Stimulated activated memory B cell treated with anti-CD40 and anti-IgM and Interleukin-4, amounts not matched to agents 10 μg/mL and 1 μg/mL and 100 μg/mL, for 72 hours (primary cell): ENCODE measurements at places on chromosomes 4 and X.
A peak's percentile ranks its signal among the peaks of the same experiment; 100 is the strongest.

- no peaks in the 10 kb centered on the region for H3K4me1 ChIP-seq
- H3K4me3 ChIP-seq, result no peak overlapping the region
- H3K27me3 ChIP-seq, result no peaks in the 10 kb centered on the region
- no peaks in the 10 kb centered on the region for H3K36me3 ChIP-seq
- no peak overlapping the region for H3K27ac ChIP-seq
- ATAC-seq, result no peak
These were observed 155.8 kb upstream of the IGFBP7 start for GRCh38 chr4:57265831-57266582.

DNA sequence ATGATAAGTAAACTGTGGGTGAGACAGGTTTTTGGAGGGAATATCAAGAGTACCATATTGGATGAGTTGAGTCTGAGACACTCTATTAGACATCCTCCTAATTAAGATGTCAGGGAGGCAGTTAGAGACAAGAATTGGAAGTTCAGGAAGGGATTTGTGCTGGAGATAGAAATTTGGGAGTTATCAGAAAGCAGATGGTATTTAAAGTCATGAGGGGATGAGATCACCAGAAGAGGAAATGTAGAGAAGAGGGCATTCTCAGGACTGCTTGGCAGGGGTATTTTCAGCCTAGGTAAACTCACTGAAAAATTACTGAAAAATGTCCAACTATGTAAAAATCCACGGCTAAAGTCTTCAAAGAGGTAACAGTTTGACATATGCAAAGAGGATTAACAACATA lies 161.6 kb upstream of the PGRMC2 start:
- H3K4me1 ChIP-seq, result peaks cover under 1% of the 10 kb centered on the region
- no peaks in the 10 kb centered on the region for H3K27me3 ChIP-seq
- H3K4me3 ChIP-seq, result no peak overlapping the region
- no peak overlapping the region for H3K27ac ChIP-seq
- peaks cover 15% of the 10 kb centered on the region for H3K36me3 ChIP-seq
- ATAC-seq, result no peak

- H3K4me3 ChIP-seq, result no peak overlapping the region
- no peaks in the 10 kb centered on the region for H3K4me1 ChIP-seq
- ATAC-seq, result no peak
- H3K27me3 ChIP-seq, result no peaks in the 10 kb centered on the region
These were observed 236.9 kb downstream of the AR start for GRCh38 chrX:67780694-67781109.

- H3K27ac ChIP-seq, result no peak overlapping the region
- no peak overlapping the region for H3K4me3 ChIP-seq
- no peaks in the 10 kb centered on the region for H3K27me3 ChIP-seq
- no peaks in the 10 kb centered on the region for H3K4me1 ChIP-seq
These were observed 34.5 kb downstream of the IQCM start for GRCh38 chr4:149781150-149781549.

GRCh38 chr4:71564775-71565174 lies 219.1 kb downstream of the GC start:
- no peak overlapping the region for H3K4me3 ChIP-seq
- no peaks in the 10 kb centered on the region for H3K27me3 ChIP-seq
- H3K27ac ChIP-seq, result no peak overlapping the region
- no peaks in the 10 kb centered on the region for H3K4me1 ChIP-seq
- no peak for ATAC-seq

GRCh38 chrX:25202827-25203226 lies 187.1 kb upstream of the ARX start:
- ATAC-seq, result no peak
- no peak overlapping the region for H3K27ac ChIP-seq
- H3K27me3 ChIP-seq, result no peaks in the 10 kb centered on the region
- no peaks in the 10 kb centered on the region for H3K4me1 ChIP-seq
- H3K4me3 ChIP-seq, result no peak overlapping the region

DNA sequence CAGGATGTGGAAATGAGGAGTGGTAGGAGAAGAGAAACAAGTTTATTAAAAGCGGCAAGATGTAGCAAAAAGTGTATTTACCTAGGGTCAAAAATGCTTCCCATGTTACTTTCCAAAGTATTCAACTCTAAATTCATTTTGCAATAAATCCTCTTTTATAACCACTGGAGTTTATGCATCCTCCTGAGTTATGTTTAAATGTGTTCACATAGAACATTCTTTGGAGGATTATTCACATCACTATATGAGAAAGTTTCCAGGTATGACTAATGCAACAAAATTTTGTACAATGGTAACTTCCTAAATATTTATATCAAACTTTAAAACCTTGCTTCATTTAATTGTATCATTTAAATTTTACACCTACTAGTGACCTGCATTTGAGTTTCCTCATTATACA lies 870.6 kb upstream of the SLIT2 start:
- no peaks in the 10 kb centered on the region for H3K4me1 ChIP-seq
- no peak overlapping the region for H3K4me3 ChIP-seq
- no peak overlapping the region for H3K27ac ChIP-seq
- ATAC-seq, result no peak

- no peak for ATAC-seq
- H3K4me1 ChIP-seq, result no peaks in the 10 kb centered on the region
These were observed 157.4 kb downstream of the HS3ST1 start for GRCh38 chr4:11271263-11271662.

- H3K27me3 ChIP-seq, result peaks cover 9% of the 10 kb centered on the region
- peaks cover 11% of the 10 kb centered on the region for H3K4me1 ChIP-seq
- no peak overlapping the region for H3K4me3 ChIP-seq
- peak; percentile 90 for ATAC-seq
These were observed 262.7 kb downstream of the RCHY1 start for GRCh38 chr4:75251547-75251946.

GRCh38 chr4:26020881-26021280 lies 106.9 kb downstream of the SMIM20 start:
- H3K36me3 ChIP-seq, result no peaks in the 10 kb centered on the region
- no peaks in the 10 kb centered on the region for H3K4me1 ChIP-seq

GRCh38 chrX:101071582-101071981 lies 7.1 kb upstream of the TMEM35A start:
- H3K36me3 ChIP-seq, result no peaks in the 10 kb centered on the region
- H3K4me1 ChIP-seq, result no peaks in the 10 kb centered on the region
- H3K4me3 ChIP-seq, result no peak overlapping the region
- H3K27me3 ChIP-seq, result no peaks in the 10 kb centered on the region
- H3K27ac ChIP-seq, result no peak overlapping the region

GRCh38 chr4:41504167-41504818 lies 33.7 kb upstream of the LIMCH1 start:
- H3K36me3 ChIP-seq, result no peaks in the 10 kb centered on the region
- no peak overlapping the region for H3K4me3 ChIP-seq
- no peaks in the 10 kb centered on the region for H3K27me3 ChIP-seq
- ATAC-seq, result peak; percentile 25
- no peak overlapping the region for H3K27ac ChIP-seq

DNA sequence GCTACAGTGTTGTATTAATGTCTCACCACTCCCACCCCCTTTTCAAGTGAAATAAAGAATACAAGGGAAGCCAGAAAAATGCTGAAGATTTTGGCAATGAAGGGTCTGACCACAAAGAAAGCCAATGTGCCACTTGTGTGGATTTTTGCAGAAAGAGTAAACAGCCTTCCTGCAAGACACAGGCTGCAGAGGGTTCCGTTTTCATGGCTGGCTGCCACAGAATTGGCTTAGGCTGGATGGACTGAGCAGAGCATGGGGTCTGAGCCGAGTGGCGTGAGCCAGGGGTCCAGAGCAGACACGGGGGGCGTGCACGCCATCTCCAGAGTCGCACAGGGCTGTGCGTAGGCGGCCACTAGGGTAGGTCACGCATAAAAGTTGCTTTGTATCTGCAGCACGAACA lies 69.2 kb downstream of the MTNR1A start:
- no peaks in the 10 kb centered on the region for H3K4me1 ChIP-seq
- no peak overlapping the region for H3K27ac ChIP-seq
- ATAC-seq, result no peak
- no peaks in the 10 kb centered on the region for H3K36me3 ChIP-seq
- H3K4me3 ChIP-seq, result no peak overlapping the region

DNA sequence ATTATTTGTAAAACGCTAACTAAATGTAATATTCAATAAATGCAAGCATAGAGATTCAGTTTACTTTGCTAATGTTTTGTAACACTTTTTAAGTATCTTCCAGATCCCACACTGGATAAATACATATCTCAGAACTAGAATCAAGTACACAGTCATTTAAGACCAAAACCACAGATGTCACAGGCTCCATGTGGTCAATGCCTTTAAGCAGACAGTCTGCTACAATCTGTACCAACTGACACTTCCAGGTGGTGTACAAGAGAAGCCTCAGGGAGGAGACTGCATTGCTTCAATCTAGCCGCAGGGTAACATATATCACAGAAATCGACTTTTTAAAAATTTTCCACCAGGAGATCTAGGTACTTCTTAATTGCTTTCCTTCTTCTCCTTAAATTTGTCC lies 229.6 kb upstream of the DIAPH2 start:
- no peak overlapping the region for H3K4me3 ChIP-seq
- no peak overlapping the region for H3K27ac ChIP-seq
- no peaks in the 10 kb centered on the region for H3K36me3 ChIP-seq
- no peak for ATAC-seq
- H3K4me1 ChIP-seq, result no peaks in the 10 kb centered on the region

DNA sequence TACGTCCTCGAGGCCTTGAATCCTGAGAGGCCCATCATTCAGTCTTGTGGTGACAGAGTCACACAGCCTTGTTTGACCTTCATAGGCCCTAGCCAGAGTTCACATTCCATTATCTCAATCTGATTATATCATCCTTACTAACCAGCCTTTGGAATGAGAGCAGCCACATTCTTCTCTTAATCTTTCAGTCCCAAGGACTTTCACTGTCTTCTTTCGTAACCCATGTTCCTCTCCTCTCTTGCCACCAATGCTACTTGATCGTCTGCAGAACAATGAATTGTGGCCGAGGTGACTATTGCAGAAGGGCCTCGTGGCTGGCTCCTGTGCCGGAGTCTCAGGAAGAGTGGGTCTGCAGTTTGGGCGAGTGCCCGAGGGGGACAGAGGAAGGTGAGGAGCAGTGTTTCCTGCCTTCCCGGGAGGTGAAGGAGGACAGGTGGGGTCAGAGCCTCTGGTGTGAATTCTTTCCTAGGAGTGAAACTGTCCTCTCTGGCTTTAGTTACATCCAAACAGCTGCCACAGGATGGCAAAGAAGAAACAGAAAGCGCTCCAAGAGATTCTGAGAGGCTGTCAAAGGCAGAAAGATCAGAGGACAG lies 94.6 kb downstream of the LIMCH1 start:
- H3K27ac ChIP-seq, result no peak overlapping the region
- no peak for ATAC-seq
- H3K36me3 ChIP-seq, result no peaks in the 10 kb centered on the region
- no peaks in the 10 kb centered on the region for H3K27me3 ChIP-seq
- H3K4me3 ChIP-seq, result no peak overlapping the region
- H3K4me1 ChIP-seq, result no peaks in the 10 kb centered on the region

DNA sequence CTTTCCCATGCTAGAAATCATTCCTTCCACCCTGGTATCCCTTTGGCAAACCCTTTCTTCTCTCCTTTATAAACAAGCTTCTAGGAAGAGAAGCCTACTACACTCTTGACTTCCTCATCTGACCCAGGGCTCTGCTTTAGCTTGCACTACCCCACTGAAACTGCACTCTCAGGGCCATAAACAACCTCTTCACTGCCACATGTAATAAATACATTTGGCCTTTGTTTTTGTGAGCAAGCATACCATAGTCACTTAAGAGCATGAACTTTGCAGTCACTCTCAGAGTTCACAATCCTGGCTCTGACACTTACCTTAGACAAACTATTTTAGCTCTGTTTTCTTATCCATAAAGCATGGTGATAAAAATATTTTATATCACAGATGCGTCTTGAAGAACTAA lies 50.7 kb upstream of the USP38 start:
- no peaks in the 10 kb centered on the region for H3K4me1 ChIP-seq
- ATAC-seq, result no peak
- no peaks in the 10 kb centered on the region for H3K27me3 ChIP-seq

GRCh38 chr4:22487328-22487727 lies 28.5 kb downstream of the ADGRA3 start:
- H3K27me3 ChIP-seq, result no peaks in the 10 kb centered on the region
- no peak for ATAC-seq
- no peaks in the 10 kb centered on the region for H3K36me3 ChIP-seq
- H3K4me1 ChIP-seq, result no peaks in the 10 kb centered on the region
- H3K27ac ChIP-seq, result no peak overlapping the region

GRCh38 chr4:167868163-167868562 lies 224.2 kb upstream of the ANXA10 start:
- ATAC-seq, result no peak
- H3K4me3 ChIP-seq, result no peak overlapping the region
- no peaks in the 10 kb centered on the region for H3K27me3 ChIP-seq
- no peaks in the 10 kb centered on the region for H3K36me3 ChIP-seq
- H3K27ac ChIP-seq, result no peak overlapping the region

GRCh38 chr4:186500721-186501304 lies 54.6 kb downstream of the MTNR1A start:
- no peak overlapping the region for H3K4me3 ChIP-seq
- H3K27ac ChIP-seq, result no peak overlapping the region
- ATAC-seq, result no peak
- H3K36me3 ChIP-seq, result no peaks in the 10 kb centered on the region
- H3K4me1 ChIP-seq, result no peaks in the 10 kb centered on the region

- H3K27me3 ChIP-seq, result peaks cover 12% of the 10 kb centered on the region
- H3K27ac ChIP-seq, result no peak overlapping the region
- ATAC-seq, result no peak
- no peak overlapping the region for H3K4me3 ChIP-seq
These were observed 83.0 kb downstream of the PJA1 start for GRCh38 chrX:69082055-69082752.

- no peak for ATAC-seq
- no peaks in the 10 kb centered on the region for H3K27me3 ChIP-seq
- H3K4me3 ChIP-seq, result no peak overlapping the region
- peaks cover 42% of the 10 kb centered on the region for H3K36me3 ChIP-seq
- no peaks in the 10 kb centered on the region for H3K4me1 ChIP-seq
These were observed 72.1 kb downstream of the GATB start for GRCh38 chr4:151688785-151689043.

GRCh38 chr4:48315728-48316630 lies 25.4 kb upstream of the SLAIN2 start:
- H3K36me3 ChIP-seq, result no peaks in the 10 kb centered on the region
- no peak overlapping the region for H3K4me3 ChIP-seq
- no peak for ATAC-seq
- H3K27ac ChIP-seq, result no peak overlapping the region

- H3K36me3 ChIP-seq, result no peaks in the 10 kb centered on the region
- H3K27me3 ChIP-seq, result no peaks in the 10 kb centered on the region
- no peak for ATAC-seq
- H3K4me3 ChIP-seq, result no peak overlapping the region
- H3K27ac ChIP-seq, result no peak overlapping the region
These were observed 665 bp downstream of the PSMD10 start for GRCh38 chrX:108090491-108091263.

GRCh38 chr4:161187569-161187968 lies 976.2 kb downstream of the FSTL5 start:
- no peaks in the 10 kb centered on the region for H3K36me3 ChIP-seq
- no peaks in the 10 kb centered on the region for H3K27me3 ChIP-seq
- no peak for ATAC-seq

GRCh38 chr4:41556526-41556925 lies 18.6 kb downstream of the LIMCH1 start:
- no peak overlapping the region for H3K4me3 ChIP-seq
- no peak for ATAC-seq
- no peaks in the 10 kb centered on the region for H3K4me1 ChIP-seq
- no peaks in the 10 kb centered on the region for H3K36me3 ChIP-seq
- H3K27me3 ChIP-seq, result no peaks in the 10 kb centered on the region

GRCh38 chrX:55118574-55118973 lies 29.8 kb downstream of the PAGE2 start:
- no peak for ATAC-seq
- no peak overlapping the region for H3K27ac ChIP-seq
- H3K4me3 ChIP-seq, result no peak overlapping the region
- H3K36me3 ChIP-seq, result no peaks in the 10 kb centered on the region
- H3K4me1 ChIP-seq, result no peaks in the 10 kb centered on the region
- H3K27me3 ChIP-seq, result no peaks in the 10 kb centered on the region
